Kidney (tissue), 22 donors: ENCODE measurements at places on chromosomes 5 and 9. TPM values are rescaled to one million over a fixed set of nuclear protein-coding genes. Genes with fewer than 3 reads are reported as not detected.

Gene RGS7BP
- 10.7 TPM for total RNA-seq

Gene ZNF618
- 31.9 TPM for total RNA-seq

Gene GCNT1
- total RNA-seq: 8.3 TPM

Gene BARHL1
- total RNA-seq: not detected

Gene EQTN
- 1.4 TPM for total RNA-seq

DNA sequence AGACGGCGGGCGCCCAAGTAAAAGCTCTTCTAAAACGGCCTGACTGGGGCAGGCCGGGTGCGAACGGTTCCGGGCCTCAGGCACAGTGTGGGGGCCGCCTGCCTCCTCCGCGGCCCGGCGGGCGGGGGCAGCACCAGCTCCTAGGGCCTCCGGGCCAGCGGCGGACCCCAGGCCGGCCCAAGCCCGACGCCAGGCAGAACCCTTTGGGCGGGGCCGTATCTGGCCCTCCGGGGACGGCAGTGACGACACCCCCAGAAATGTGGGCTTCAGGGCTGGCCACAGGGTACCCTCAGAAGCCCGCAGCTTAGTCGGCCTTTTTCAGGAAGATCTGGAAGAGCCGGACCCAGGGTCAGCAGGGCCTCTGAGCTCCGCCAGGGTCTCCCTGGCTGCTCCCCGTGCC is 4.0 kb downstream of the LTC4S start:
- peak; percentile 51 for DNase-seq
